Stimulated activated CD4-positive, alpha-beta T cell treated with anti-CD3 and anti-CD28 coated beads, TNF-alpha, amount 100 ng/mL, for 24 hours (primary cell): ENCODE measurements at places on chromosomes 7 and 10.

GRCh38 chr7:22783421-22783820 lies 39.2 kb downstream of the TOMM7 start:
- DNase-seq: no peak

- DNase-seq: no peak
Observed at GRCh38 chr7:74032624-74033371, 4.8 kb downstream of the ELN start.

- DNase-seq: no peak
Observed at GRCh38 chr10:3142146-3142875, 30.3 kb downstream of the PITRM1 start.

DNA sequence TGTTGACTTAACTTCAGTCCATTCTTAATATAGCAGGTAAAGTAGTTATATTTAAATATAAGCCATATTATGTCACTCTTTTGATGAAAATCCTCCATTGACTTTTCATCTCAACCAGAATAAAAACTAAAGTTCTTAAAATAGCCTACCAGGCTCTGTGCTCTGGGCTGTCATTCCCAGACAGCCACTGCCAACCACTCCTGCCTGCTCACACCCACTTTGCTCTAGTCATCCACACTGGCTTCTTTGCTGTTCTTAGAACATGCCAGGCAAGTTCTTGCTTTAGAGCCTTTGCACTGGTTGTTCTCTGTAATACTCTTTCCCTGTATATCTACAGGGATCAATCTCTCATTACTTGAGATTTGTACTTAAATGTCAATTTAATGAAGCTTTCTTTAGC lies 80.6 kb downstream of the ZEB1 start:
- DNase-seq: no peak

GRCh38 chr10:103227416-103227815 lies 18.3 kb upstream of the RPEL1 start:
- no peak for DNase-seq

GRCh38 chr10:49737474-49738201 lies 24.5 kb downstream of the OGDHL start:
- DNase-seq: no peak

- DNase-seq: no peak
Observed at GRCh38 chr7:33761449-33762080, 143.8 kb upstream of the BMPER start.

DNA sequence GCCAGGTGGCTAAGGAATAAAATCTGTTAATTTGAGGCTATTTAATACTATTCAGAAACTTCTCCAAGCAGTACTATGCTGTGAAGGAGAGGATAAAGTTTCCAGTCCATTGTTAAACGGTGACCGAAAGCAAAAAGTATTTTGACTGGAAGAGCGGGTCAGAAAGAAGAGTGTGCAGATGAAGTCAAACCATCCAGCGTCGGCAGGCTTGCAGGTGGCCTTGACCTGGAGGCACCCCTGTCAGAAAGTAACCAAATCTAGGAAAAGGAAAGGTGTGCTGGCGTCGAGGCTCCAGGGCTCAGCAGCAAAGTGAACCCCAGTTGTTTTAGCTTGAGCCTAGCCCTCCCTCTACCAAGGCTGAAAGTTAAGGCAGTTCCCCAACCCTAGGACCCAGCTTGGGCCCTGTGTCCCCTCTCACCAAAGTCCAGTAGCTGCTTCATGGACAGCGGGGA lies 544 bp downstream of the PDK4 start:
- DNase-seq: no peak

DNA sequence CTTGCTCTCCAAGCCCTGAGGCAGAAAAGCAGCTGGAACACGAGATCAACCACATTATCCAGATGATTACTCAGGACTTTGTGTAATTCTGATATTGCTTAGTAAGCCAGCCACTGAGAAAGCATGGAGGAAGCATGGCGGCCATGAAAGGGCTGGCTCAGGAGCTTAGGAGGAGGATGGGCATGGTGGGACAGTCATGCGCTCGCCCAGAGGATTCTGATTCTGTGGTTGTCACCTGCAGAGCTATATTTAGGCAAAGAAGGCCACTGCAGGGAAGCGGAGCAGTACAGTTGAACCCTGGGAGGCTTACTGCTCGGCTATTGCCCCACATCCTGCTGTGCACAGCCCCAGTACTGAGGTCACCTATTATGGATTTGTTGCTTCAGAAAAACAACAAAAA lies 128.8 kb upstream of the DNAJB12 start:
- no peak for DNase-seq

GRCh38 chr10:120996456-120997034 lies 145.4 kb downstream of the WDR11 start:
- no peak for DNase-seq

- DNase-seq: no peak
Observed at GRCh38 chr10:75678527-75678926, 247.1 kb downstream of the LRMDA start.

- DNase-seq: no peak
Observed at GRCh38 chr7:44618753-44619152, 12.3 kb downstream of the OGDH start.

GRCh38 chr7:143171697-143172096 lies 11.5 kb upstream of the TAS2R39 start:
- DNase-seq: no peak

DNA sequence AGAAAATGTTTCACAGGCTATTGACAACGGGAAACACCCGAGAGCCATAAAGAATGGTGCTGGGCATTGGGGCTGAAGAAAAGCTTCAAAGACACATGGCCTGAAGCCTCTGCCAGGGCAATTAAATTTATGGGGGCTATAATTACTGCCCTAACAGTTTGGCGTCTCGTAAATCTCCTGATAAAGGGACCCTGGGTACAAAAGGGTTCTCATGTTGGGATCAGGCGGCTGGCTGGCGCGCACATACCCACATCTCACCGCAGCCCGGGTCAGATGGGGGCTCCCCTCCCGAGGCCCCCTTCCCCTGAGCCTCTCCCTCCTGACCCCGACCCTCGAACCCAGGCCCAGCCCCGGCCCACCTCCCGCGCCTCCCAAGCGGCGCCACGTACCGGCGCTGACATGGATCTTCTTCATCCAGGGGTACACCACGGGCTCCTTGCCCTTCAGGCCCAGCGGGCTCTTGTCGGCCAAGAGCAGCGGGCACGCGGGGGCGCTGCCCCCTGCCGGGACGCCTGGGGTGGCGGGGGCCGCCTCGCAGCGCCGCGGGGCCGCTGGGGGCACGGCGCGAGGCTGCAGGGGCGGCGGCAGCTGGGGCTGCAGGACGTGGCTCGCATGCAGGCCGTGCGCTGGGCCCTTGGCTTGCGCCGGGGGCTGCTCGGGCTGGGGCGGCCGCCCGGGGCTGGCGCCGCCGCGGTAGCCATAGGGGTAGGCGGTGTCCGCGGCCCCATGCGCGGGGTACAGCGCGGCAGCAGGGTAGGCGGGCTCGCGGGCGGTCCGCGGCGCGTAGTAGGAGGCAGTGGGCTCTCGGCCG lies 623 bp downstream of the HOXA4 start:
- no peak for DNase-seq

DNA sequence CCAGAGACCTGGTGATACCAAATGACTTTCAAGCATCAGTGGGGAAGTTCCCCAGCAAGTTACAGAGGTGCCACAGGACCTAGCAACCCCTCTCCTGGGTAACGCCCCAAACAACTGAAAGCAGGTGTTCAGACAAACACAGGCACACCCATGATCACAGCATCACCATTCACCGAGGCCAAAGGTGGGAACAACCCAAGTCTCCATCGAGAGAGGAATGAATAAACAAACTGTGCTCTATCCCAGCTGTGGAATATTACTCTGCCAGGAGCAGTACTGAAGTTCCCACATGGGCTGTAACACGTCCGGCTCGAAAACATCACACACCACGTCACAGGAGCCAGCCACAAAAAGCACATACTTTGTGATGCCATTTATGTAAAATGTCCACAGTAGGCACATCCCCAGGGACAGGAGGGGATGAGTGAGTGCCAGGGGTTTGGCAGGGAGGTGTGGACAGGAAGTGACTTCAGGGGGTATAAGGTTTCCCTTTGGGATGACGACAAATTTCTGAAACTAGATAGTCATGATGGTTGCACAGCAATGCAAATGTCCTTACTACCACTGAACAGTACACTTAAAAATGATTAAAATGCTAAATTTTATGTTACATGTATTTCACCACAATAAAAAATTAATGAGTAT lies 222.8 kb downstream of the TNS3 start:
- DNase-seq: no peak

DNA sequence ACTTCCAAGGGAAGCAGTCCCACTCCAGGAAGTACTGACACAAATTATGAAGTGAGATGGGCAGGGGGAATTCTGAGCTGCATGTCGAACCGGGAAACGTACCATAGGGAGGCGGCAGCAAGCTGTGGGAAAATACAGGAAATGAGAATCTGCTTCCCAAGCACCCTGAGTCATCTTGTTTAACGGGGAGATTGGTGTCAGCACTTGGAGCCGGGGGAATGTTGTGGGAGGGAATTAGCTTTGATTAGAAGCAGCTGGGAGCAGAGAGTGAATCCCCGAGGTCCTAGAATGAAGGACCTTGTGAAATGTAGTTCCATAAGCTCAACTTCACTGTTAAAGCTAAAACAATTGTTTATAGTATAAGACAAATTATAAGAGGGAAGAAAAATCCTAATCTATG lies 141.4 kb upstream of the PRKCQ start:
- DNase-seq: no peak

GRCh38 chr10:112713411-112713810 lies 236.6 kb upstream of the TCF7L2 start:
- no peak for DNase-seq

- no peak for DNase-seq
Observed at GRCh38 chr10:79070606-79071395, 2.0 kb downstream of the ZMIZ1 start.

- no peak for DNase-seq
Observed at GRCh38 chr10:79930267-79930666, 18.6 kb downstream of the SFTPD start.

DNA sequence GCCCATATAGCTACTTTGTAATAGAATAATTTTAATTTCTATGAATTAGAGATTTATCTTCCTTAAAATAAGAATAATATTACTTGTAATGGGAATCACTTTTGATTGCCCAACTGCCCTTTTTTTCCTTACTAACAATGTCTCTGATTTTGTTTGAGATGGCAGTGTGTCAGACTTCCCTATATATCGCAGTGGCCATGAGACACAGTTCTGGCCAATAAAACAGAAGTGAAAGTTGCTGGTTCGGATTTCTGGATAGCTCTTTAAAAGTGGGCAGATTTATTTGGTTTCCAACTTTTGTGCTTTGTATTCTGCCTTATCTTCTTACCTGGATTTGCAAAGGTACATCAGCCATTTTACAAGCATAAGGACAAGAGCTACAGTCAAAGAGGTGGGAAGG lies 170.2 kb downstream of the PPP1R17 start:
- no peak for DNase-seq

DNA sequence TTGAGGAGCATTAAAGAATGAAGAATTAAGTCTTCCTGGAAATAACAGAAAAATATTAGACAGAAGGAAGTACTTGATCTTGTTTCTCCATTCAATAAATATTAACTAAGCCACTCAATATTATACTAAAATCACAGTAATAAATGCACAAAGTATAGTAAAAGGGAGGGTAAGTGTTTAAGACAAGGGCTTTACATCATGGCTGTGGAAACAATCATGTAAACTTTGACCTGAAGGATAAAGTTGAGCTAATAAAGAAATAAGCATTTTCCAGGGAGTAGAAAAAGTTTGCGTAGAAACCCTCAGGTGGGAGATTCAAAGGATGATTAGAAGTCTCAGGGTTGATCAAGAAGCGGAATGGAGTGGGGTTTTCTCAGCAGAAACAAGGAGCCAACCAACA lies 78.2 kb downstream of the SEMA3C start:
- DNase-seq: no peak

DNA sequence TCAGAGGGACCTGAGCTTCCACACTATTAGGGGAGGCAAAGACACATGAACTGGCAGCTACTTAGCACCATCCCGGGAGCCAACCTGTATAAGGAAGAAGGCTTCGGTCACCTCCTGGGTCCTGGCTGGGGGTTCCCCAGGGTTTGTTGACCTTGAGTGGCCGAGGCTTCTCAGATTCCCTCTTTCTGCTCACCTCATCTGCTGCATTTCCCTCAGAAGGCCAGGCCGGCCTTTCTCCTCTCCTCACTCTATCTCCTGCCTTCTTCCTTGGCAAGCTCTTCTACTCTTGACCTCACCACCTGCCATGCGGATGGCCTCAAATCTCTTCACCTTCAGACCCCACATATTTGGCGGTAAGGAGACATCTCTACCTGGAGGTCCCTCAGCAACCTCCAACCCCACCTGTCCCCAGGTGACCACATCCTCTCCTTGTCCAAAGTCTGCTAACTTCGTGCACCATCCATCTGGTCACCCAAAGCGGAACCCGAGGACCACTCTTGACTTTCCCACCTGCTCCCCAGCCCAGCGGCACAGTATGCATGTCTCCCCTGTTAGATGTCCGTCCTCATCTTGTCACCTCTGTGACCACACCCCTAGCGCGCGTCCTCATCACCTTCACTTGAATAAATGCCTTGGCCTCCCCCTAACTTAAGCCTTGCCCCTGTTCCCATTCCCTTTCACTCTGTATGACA lies 133.8 kb upstream of the UNC5B start:
- no peak for DNase-seq

DNA sequence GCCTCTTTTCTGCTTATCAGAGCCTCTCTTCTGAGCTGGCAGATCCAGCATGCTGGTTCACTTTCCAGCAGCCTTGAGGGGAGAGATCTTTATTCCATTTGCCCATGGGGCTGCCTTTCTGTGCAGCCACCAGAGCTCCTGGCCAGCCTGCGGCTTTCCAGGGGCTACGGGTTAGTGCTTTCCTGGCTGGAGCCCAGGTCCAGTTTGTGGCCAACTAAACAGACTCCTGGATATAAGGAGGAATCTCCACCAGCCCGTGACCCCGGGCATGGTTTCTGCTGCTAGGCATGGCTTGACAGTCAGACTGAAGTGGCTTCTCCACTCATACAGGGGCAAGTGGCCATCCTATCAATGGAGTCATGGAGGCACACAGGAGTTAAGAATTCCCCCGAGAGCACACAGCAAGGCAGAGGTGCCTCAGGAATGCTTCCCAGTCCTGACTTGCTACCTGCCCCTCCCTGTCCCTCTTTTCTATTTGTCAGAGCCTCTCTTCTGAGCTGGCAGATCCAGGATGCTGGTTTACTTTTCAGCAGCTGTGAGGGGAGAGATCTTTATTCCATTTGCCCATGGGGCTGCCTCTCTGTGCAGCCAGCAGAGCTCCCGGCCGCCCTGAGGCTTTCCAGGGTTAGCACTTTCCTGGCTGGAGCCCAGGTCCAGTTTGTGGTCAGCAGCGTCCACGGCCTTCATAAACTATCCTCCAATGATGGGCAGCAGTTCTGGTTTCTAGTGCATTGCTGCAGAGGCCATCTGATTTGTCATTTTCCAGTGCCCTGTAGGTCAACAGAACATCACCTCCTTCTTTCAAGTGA lies 35.9 kb downstream of the TSPAN15 start:
- DNase-seq: no peak

GRCh38 chr10:15792777-15793176 lies 67.5 kb downstream of the MINDY3 start:
- DNase-seq: no peak

DNA sequence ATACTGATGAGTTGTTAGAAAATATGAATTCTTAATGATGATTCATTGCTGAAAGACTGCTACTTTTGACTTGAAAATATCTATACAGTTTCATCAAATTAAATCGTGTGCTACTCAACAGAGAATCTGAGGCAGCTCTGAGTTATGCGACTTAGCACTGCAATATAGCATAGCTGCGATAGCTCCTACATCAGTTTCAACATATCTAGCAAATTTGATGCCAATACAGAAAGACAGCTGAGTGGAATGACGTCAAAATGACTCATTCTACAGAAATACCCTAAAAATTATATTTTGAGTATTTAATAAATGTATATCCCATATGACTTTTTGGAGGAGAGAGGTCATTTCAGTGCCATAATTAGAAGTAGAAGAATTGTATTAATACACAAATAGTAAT lies 1.1 kb upstream of the TARP start:
- DNase-seq: no peak

GRCh38 chr10:132253092-132253687 lies 54.6 kb downstream of the STK32C start:
- no peak for DNase-seq
